ENCODE measurements at places on chromosomes 5 and 9.

GRCh38 chr5:40780858-40781257 lies 17.3 kb downstream of the PRKAA1 start:
- no peak for DNase-seq

DNA sequence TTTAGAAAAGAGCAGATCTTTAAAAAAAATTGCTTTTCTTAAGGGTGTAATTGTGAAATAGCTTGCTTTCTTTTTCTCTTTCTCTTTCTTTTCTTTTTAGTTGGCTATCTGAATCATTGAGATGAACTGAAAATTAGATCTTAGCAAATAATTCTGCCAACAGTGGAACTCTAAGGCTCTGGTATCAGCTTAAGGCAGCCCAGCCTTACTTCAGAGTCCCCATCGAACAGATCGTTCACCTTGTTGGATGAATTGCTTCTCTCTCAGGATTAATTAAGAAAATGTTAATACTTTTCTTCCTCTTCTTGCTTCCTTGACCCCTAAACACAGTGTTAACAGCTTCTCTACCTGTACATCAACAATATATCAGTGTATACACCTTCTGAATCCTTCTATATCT lies 92.1 kb downstream of the ZCCHC7 start:
- DNase-seq = no peak

DNA sequence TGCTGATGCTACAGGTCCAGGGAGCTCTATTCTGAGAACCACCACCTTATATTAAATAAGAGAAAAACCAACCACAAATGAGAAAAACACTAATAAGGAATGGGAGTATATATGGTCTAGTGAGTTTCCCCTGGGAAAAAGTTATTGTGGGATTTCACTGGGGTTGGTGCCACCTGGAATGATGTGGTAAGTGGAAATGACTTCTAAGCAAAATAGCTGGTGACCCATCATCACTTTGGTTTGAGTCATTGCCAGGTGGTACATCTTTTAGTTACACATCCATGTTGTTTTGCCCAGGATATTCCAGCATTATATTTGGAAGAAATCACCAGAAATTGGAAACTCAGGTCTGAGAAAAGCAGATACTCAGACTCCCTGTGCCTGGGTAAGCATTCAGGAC lies 437.3 kb downstream of the DTWD2 start:
- DNase-seq = no peak

DNA sequence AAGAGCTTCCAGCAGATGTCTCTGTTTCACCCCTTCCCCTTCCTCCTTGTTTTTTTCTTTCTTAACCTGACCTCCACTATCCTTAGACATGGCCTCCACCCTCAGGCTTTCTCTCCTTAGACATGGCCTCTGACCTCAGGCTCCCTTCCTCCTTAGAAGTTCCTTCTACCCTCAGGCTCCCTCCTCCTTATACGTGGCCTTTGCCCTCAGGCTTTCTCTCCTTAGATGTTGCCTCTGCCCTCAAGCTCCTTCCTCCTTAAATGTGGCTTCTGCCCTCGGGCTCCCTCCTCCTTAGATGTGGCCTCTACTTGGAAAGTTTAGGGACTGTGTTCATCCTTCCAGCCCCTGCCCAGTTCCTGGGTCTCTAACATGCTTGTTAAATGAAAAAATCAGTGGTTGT lies 180.4 kb upstream of the S1PR3 start:
- DNase-seq = no peak

GRCh38 chr9:131237931-131238401 lies 38.3 kb downstream of the FAM78A start:
- DNase-seq = no peak

GRCh38 chr5:9928326-9928725 lies 298.2 kb upstream of the TAS2R1 start:
- DNase-seq = no peak

GRCh38 chr5:154474396-154475334 lies 3.4 kb downstream of the HAND1 start:
- DNase-seq = no peak

Measured in HEK293T (cell line).